ENCODE measurements at places on chromosomes 2 and 18.

- no peak for DNase-seq
Observed at GRCh38 chr2:239978411-239978810, 46.7 kb downstream of the NDUFA10 start.

DNA sequence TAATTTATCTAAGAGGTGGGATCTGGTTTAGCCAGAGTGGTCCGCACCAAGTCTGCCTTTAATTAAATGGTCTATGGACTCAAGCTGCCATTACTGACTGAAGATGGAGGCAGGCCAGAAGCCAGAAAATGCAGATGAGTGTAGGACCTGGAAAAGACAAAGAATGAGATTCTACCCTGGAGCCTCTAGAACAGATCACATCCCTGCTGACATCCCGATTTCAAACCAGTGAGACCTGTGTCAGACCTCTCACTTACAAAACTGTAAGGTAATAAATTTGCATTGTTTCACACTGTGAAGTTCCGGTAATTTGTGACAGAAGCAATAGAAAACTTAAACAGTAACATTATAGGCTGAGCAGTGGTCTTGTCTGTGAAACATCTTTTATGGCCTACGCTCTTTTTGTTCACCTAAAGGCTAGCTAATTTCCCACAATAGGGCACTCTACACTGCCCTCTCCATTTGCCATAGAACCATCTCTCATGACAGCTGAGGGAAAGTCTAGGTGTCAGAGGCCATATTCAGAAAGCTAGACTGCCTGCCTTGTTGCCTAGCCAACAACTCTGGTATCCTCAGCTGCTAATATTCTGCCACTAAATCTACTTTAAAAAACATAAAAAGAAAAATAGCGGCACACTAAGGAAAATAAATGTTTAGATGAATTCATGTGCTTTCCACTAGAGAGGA lies 1396.2 kb upstream of the PIK3C3 start:
- DNase-seq, result no peak

GRCh38 chr2:3523551-3524041 lies 4.3 kb upstream of the ADI1 start:
- no peak for DNase-seq

- no peak for DNase-seq
Observed at GRCh38 chr2:53445383-53446070, 322.1 kb upstream of the CHAC2 start.

GRCh38 chr2:39008665-39009064 lies 112.2 kb downstream of the SOS1 start:
- no peak for DNase-seq

DNA sequence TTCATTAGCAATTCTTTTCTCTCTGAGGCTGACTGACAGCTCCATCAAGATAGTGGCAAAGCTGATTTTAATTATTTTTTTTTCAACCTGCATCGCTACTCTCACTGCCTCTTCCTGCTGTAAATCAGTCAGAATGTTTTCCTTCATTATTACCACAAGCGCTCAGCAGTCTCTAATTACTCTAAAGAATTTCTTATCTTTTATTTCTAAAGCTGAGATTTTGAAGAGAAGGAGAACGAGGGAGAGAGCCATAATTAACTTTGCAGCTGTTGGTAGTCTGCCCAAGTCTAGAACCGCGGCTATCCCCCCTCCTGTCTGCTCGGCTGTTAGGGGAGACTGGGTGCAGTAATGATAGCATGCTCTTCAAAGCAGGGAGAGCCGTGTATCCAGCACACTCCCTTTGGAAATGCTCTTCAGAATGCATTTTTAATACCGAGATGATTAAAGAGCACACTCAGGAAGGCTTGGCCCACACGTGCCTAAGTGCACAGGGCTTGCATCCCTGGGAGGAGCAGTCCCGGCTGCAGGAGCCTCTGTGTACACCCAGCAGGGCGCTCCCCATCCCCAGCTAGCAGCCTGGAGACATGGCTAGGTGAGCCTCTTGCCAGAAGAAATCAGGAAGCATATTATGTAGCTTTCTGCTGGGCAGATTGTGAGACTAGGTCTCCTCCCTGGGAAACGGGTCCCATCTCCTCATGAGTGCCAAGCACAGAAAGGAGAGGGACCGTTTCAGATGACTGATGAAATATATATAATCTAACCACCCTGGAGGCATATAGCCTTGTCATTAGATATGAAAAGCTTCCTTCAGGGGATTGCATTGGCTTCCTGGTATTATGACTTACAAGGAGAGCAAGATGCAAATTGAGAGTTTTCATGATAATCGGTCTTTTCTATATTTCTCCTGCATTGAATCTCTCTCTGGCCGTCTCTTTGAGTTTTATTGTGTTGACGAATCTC lies 555.2 kb downstream of the CMPK2 start:
- DNase-seq, result no peak

DNA sequence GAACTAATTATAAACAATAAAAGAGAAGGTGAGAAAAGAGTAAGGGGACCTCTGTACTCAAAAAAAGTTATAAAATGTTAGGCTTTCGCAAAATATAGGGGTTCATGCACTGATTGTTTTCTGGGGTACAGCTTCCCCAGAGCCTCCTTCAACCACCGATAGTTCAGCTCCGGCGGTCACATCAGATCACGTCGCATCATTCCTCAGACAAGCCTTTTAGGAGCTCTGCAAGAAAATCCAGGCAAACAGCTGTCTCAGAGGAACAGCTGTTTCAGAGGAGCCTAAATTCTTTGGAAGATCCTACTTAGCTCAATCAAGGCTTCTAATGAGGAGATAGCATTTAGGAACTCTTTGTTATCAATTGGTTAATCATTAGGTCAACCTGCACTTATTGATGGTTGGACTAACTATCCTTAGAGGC lies 78.7 kb downstream of the MYCN start:
- DNase-seq, result no peak

DNA sequence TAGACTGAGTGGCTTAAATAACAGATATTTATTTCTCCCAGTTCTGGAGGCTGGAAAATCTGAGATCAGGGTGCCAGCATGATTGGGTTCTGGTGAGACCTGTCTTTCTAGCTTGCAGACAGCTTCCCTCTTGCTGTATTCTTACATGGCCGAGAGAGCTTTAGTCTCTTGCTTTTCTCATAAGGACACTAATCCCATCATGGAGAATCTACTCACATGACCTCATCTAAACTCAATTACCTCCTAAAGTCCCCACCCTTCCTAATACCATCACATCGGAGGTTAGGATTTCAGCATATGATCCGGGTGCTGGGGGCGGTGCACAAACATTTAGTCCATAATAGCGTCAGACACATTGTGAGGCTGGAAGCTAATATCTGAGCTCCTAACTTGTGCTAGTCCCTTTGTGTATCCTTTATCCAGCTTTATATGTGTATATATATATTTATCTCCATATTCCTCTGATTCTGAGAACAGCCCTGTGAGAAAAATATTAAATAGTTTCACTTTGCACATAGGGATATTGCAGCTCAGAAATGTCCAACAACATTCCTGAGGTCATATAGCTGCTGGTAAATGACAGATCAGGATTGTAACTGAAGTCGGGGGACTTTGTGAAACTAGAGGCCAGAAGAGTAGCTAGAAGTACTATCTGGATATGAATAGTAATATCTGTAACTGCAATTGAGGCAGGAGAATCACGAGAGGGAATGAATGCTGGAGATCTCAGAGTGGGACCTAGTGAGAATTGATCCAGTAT lies 28.9 kb downstream of the MARCHF4 start:
- no peak for DNase-seq

- no peak for DNase-seq
Observed at GRCh38 chr2:217248312-217248935, 388.6 kb upstream of the TNP1 start.

DNA sequence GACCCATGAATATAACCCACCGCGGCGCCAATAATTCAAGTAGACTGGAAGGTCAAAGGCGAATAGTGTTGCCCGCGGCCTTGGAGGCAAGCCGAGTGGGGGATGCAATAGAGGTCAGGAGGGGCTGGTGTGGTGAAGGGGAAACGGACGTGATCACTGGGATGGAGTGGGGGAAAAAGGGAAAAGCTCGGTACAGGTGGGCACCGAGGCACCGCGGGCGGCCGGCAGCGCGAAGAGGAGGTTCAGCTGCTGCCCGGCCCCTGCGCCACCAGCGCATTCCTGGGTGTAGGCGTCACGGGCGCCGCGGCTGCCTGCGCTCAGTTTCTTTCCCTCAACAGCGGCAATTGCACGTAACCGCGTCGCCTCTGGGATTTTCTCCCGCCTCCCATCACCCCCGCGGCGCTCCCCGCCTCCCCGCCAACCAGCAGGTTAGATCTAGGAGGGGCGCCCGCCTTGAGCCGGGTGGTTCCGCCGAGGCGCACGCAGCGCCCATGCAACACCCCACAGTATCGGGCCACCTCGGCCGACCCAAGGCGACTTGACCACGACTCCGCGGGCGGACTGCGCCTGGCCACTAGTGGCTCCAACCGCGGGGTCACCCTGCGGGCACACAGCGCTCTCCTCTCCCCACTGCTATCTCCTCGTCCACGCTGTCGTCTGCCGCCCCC lies 1.5 kb downstream of the RND3 start:
- no peak for DNase-seq

DNA sequence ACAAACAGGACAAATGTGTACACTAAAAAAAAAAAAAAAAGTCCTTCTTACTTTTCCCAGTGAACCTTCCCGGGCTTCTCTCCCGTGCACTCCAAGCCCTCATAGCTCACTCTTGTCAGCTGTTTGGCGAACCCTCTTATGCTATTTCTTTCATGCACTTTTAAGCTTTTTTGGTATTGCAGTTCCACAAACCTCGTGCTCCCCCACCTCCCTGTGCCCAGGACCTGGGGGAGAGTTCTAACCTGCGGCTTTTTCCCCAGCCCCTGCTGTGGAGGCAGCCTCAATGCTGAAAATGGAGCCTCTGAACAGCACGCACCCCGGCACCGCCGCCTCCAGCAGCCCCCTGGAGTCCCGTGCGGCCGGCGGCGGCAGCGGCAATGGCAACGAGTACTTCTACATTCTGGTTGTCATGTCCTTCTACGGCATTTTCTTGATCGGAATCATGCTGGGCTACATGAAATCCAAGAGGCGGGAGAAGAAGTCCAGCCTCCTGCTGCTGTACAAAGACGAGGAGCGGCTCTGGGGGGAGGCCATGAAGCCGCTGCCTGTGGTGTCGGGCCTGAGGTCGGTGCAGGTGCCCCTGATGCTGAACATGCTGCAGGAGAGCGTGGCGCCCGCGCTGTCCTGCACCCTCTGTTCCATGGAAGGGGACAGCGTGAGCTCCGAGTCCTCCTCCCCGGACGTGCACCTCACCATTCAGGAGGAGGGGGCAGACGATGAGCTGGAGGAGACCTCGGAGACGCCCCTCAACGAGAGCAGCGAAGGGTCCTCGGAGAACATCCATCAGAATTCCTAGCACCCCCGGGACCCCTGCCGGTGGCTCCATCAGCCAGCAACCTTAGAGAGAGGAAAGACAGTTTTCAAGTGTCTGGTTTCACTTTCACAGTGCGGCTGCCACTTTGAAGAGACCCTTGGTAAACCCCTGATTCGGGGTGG lies 826 bp downstream of the KCNE4 start:
- no peak for DNase-seq
